Aortic smooth muscle cell (primary cell): ENCODE measurements at places on chromosomes 5 and 9. TPM values are rescaled to one million over a fixed set of nuclear protein-coding genes. Genes with fewer than 3 reads are reported as not detected.

The PCDHB12 gene
- 0.25 and 0.40 TPM in 2 replicates for total RNA-seq

The IFNA13 gene
- not detected in 2 replicates for total RNA-seq

The GM2A gene
- total RNA-seq = 27.0 and 35.7 TPM in 2 replicates

The LIX1 gene
- not detected in 2 replicates for total RNA-seq

The IFNB1 gene
- total RNA-seq = not detected in 2 replicates
